Posterior vena cava (tissue), 2 donors: ENCODE measurements at places on chromosomes 5 and 9. TPM values are rescaled to one million over a fixed set of nuclear protein-coding genes. Genes with fewer than 3 reads are reported as not detected.

- DNase-seq, result no peak
Observed at GRCh38 chr5:4703931-4704458, 436.1 kb upstream of the ADAMTS16 start.

- DNase-seq, result no peak
Observed at GRCh38 chr5:103126557-103126956, 6.5 kb downstream of the PPIP5K2 start.

GRCh38 chr9:136582977-136583735 is 37.3 kb upstream of the NOTCH1 start:
- no peak for DNase-seq

The TERT gene
- total RNA-seq, result 0.14 TPM

The PTGR1 gene
- 20.3 TPM for total RNA-seq

The HMHB1 gene
- not detected for total RNA-seq

The GPX3 gene
- total RNA-seq, result 1,026 TPM
